ENCODE measurements at places on chromosomes 7 and 10.
A peak's percentile ranks its signal among the peaks of the same experiment; 100 is the strongest.

DNA sequence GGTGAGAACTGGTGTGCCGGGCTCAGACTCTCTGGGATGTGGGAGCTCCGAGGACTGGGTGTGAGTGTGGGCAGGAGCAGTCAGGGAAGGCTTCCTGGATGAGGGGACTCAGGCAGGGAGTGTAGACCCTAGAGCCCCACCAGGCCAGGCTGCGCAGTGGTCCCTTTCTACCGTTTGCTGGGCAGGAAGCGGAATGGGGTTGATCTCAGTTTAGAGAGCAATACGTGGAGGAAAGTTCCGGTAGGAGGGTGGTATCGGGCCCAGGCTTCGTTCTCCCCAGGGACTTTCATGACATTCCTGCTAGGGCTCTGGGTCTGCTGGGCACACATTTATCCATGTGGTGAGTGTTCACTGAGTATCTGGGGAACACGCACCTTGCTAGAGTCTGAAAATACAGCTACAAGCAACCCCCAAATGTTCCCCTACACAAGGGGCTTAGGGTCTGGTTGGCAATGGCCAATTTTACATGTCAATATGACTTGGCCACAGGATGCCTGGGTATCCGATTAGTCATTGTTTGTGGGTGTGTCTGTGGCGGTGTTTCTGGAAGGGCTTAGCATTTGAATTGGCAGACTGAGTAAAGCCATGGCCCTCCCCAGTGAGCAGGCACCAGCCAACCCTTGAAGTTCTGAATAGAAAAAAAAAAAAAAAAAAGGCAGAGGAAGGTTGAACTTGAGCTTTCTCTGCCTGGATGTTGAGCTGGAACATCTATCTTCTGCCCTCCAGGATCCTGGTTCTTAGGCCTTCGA, 20.8 kb downstream of the GHRHR start:
- no peak for DNase-seq

DNA sequence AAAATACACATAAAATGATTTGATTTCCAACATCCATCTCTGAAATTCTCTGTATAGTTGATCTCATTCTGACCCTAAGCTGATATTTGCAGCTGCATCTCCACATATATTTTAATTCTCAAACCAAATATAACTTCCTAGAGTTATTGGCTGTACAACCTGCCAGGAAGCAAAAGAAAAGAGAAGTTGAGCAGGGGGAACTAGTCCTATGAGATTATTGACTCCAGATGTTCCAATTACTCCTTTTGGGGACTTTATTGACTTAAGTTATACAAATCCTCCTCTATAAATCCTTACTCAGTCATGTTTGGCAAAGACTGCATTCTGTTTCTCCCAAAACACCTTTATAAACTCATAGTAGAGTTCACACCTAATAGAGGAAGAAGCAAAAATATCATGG, 599.4 kb upstream of the ANKRD30A start:
- DNase-seq = no peak

GRCh38 chr10:521261-522250, 167.9 kb downstream of the DIP2C start:
- peak; percentile 87 for DNase-seq

GRCh38 chr10:6743291-6743849, 163.3 kb upstream of the PRKCQ start:
- no peak for DNase-seq

- no peak for DNase-seq
Observed at GRCh38 chr10:49278497-49278981, 20.4 kb upstream of the C10orf71 start.

DNA sequence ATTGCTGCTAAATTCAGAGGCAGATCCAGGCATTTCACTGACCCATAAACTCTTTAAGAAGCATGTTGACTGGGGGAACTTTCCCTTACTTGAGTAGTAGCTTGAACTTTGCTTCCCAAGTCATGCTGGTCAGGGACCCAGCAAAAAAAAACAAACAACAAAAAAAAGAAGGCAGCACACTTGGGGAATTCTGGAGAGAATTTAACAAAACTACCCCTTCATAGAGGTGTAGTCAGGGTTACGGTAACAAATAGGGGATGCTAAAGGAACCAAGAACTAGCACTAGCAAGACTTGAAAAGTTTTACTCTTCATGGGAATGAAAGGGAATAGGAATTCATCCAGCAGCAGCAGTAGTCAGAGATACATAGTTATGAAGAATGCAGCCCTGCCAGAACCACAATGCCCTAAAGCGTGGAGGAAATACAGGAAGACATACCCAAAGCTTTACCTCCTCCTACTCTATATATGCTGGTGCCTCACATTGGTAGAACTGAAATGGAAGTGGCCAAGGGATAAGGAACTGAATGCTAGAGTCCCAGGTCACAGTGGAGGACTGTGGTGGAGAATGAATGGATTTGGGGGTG, 67.3 kb downstream of the PHYHIPL start:
- DNase-seq = no peak

DNA sequence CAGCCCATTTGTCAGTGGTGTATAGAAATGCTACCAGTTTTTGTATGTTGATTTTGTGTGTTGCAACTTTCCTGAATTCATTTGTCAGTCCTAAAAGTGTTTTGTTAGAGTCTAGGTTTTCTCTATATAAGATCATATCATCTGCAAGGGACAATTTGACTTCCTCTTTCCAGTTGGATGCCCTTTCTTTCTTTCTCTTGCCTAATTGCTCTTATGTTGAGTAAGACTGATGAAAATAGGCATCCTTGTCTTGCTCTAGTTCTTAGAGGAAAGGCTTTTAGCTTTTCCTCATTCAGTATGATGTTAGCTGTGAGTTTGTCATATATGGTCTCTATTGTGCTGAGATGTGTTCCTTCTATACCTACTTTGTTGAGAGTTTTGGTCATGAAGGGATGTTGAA, 161.7 kb upstream of the TPK1 start:
- DNase-seq = no peak

GRCh38 chr10:71837098-71837827, 13.8 kb downstream of the PSAP start:
- peak; percentile 77 for DNase-seq

- no peak for DNase-seq
Observed at GRCh38 chr7:3397324-3397723, 96.3 kb downstream of the SDK1 start.
